Right renal pelvis (tissue), 4 donors: ENCODE measurements at places on chromosomes 5 and 9.

DNA sequence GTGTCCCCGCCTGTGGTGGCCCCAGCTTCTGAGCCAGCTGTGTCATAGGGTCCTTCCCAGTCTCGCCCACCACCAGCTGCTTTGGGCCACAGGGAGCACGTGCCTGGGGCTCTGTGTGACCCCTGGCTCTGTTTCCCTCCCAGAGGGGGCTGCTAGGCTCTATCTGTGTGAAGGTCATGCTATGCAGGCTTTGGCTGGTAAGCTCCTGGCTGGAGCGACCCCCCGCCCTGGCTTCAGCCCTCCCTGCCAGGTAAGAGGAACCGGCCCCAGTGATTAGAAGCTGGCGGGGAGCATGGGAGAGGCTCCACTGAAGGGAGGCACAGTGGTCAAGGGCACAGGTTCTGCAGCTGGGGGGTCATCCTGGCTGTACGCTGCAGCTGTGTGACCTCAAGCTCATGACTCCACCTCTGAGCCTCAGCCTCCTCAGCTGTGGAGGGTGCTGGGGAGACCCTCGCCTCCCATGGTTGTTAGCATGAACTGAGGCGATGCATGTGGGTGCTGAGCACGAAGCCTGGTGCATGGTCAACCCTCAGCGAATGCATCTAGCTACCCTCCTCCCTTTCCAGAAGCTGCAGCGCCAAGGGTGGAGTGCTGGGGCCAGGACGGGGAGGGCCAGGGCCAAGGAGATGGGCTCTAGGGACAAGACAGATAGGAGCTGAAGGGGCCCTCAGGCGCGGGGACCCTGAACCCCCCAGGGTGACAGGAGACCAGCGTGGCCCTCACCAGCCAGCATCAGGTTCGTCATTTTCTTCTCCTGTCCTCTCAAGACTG is 163.8 kb upstream of the MVB12B start:
- no peak for DNase-seq

- no peak for DNase-seq
Measured at GRCh38 chr5:150073086-150073625, 13.2 kb downstream of the CSF1R start.

DNA sequence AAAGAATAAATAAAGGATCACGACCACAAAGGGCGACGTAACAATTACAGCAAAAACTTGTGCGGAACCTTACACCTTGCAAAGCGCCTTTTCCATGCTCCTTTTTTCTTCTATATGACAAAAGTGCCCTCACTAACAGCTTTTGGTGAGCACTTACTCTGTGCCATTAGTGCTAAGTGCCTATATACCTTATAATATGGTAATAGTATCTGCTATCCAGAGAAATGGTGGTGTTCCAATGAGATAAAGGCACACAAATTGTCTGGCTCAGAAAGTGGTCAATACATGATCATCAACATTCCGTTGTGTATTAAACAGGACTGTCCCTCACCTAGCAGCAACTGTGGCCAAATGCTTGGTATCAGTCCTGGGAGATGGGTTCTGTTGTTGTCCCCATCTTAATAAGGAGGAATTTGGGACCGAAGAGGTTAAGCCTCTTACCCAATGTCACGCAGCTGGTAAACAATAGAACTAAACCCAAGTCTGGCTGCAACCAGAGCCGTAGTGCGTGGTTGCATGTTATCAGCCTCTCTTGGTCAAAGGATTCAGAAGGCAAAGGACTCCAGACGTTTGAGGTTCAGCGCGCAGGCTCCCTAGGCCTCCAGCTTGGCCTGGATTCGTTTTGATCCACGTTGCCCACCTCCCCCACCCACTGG is 564 bp upstream of the TOR2A start:
- DNase-seq = no peak

GRCh38 chr5:115389799-115390382 is 93.4 kb upstream of the CCDC112 start:
- no peak for DNase-seq

GRCh38 chr9:130483371-130483971 is 38.7 kb downstream of the ASS1 start:
- no peak for DNase-seq

GRCh38 chr9:127628758-127629467 is 16.8 kb downstream of the STXBP1 start:
- DNase-seq = no peak

- DNase-seq = no peak
Measured at GRCh38 chr9:4860383-4860782, 67.6 kb downstream of the RCL1 start.
